Stimulated activated memory B cell treated with anti-CD40 and anti-IgM and Interleukin-4, amounts not matched to agents 10 μg/mL and 1 μg/mL and 100 μg/mL, for 72 hours (primary cell): ENCODE measurements at places on chromosomes 6 and 20.

- H3K4me1 ChIP-seq: peaks cover 52% of the 10 kb centered on the region
- ATAC-seq: no peak
- no peaks in the 10 kb centered on the region for H3K27me3 ChIP-seq
- H3K27ac ChIP-seq: peak overlapping the region; percentile 53
Measured at GRCh38 chr6:16635291-16635809, 125.9 kb downstream of the ATXN1 start.

GRCh38 chr6:125549202-125549884 is 200.1 kb upstream of the HEY2 start:
- H3K27me3 ChIP-seq: peaks cover 5% of the 10 kb centered on the region
- H3K4me1 ChIP-seq: no peaks in the 10 kb centered on the region
- H3K4me3 ChIP-seq: no peak overlapping the region
- no peaks in the 10 kb centered on the region for H3K36me3 ChIP-seq
- H3K27ac ChIP-seq: no peak overlapping the region

GRCh38 chr6:132322398-132322797 is 78.9 kb downstream of the MOXD1 start:
- H3K27ac ChIP-seq: no peak overlapping the region
- no peaks in the 10 kb centered on the region for H3K27me3 ChIP-seq
- ATAC-seq: no peak
- peaks cover 5% of the 10 kb centered on the region for H3K36me3 ChIP-seq
- peaks cover 8% of the 10 kb centered on the region for H3K4me1 ChIP-seq

DNA sequence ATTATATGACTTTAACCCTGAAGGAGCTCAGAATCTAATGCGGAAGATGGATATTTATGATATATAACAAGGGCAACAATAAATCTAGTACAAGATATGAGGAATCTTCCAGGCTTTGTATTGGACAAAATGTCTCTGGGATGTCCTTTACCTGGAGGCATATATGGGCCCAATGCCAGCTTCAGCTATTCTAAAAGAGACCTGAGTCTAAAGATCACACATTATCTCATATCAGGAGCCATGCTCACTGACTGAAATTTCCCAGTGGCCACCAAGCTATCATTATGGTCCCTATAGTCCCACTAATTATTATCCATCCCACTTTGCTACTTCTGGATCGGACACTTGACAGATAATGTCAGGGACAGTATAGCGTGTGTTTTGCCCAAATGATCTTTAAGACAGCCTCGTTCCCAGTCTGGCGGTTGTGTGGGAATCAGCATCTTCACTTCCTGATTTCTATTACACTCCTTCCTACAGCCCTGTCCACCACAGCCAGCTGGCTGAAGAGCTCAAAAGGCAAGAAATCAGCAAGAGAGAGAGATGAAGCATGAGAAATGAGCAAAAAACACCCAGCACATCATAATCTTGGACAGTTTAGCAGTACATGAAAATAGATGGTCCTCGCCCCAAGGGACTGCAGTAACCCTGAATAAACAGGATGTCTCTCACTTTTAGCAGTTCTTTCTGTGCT is 34.9 kb downstream of the KLHL31 start:
- H3K4me3 ChIP-seq: peak overlapping the region; percentile 5
- no peaks in the 10 kb centered on the region for H3K36me3 ChIP-seq
- H3K27ac ChIP-seq: peak overlapping the region; percentile 25
- H3K27me3 ChIP-seq: no peaks in the 10 kb centered on the region
- peaks cover 28% of the 10 kb centered on the region for H3K4me1 ChIP-seq

- no peak overlapping the region for H3K4me3 ChIP-seq
- peaks cover 62% of the 10 kb centered on the region for H3K4me1 ChIP-seq
- peak overlapping the region; percentile 69 for H3K27ac ChIP-seq
- H3K36me3 ChIP-seq: peaks cover 18% of the 10 kb centered on the region
Measured at GRCh38 chr20:49165611-49166010, 22.5 kb downstream of the STAU1 start.

DNA sequence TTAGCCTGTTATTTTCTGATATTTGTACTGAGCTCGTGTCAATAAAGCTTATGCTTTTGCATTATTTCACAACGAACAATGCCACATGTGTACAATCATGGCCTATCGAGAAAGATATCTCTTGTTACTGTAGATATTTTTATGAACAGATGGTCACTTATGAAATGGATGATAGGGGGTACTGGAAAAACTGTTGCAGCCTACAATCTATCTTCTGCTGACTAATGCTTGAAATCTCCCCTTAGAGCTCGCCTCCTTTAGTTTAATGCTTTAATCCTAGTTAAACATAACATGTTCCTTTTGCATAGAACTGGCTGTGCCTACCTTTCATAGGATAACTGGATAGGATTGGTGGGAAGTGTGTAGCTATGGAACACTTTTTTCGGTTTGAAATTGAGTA is 296.2 kb downstream of the FARS2 start:
- H3K4me3 ChIP-seq: no peak overlapping the region
- no peak overlapping the region for H3K27ac ChIP-seq
- no peaks in the 10 kb centered on the region for H3K27me3 ChIP-seq
- no peak for ATAC-seq
- H3K4me1 ChIP-seq: peaks cover 7% of the 10 kb centered on the region
- H3K36me3 ChIP-seq: peaks cover 38% of the 10 kb centered on the region

DNA sequence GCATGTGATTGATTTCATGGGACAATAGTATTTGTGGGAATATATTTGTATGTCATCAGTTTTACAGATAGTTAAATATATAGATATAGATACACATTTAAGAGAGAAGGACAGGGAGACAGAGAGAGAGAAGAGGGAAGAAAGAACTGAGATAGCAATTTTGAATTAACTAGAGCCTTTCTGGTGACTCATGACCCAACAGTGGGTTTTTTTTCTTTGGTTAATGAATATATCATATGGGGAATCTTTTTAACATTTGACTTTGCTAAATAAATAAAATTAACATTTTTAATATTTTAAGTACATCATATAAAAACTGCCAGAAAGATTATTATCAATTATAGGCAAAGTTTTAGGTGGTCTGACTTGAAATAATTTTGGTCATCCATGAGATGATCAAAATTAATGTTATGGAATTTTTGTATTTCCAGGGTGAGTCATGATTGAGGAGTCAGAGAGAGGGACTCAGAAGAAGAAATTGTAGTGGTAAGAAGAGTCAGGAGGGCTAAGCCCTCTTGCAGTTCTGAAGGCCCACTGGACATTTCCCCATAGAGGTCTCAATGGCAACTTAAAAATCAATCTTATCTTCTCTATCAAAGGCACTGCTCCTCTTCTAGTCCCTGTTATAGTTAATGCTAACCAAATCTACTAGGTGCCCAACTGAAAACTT is 508.1 kb upstream of the MAP3K7 start:
- no peaks in the 10 kb centered on the region for H3K27me3 ChIP-seq
- ATAC-seq: no peak
- H3K4me1 ChIP-seq: no peaks in the 10 kb centered on the region
- no peak overlapping the region for H3K4me3 ChIP-seq
- H3K27ac ChIP-seq: no peak overlapping the region

DNA sequence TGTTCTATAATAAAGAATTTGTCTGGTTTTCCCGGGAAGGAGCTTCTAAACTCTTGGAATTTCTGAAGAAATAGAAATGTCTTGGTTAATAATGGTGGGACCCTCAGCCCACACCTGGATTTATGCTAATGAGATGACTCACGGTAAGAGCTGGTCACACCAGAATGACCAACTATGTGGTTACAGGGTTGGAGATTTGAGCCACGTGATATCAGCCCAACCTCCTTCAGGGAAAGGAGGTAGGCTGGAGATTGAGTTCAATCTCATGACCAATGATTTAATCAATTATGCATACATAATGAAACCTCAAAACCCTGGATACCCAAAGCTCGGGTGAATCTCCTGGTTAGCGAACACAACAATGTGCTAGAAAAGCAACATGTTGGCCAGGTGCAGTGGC is 22.1 kb upstream of the CDKN1A start:
- no peak overlapping the region for H3K4me3 ChIP-seq
- peaks cover 8% of the 10 kb centered on the region for H3K4me1 ChIP-seq
- H3K27ac ChIP-seq: no peak overlapping the region
- peaks cover 10% of the 10 kb centered on the region for H3K27me3 ChIP-seq

DNA sequence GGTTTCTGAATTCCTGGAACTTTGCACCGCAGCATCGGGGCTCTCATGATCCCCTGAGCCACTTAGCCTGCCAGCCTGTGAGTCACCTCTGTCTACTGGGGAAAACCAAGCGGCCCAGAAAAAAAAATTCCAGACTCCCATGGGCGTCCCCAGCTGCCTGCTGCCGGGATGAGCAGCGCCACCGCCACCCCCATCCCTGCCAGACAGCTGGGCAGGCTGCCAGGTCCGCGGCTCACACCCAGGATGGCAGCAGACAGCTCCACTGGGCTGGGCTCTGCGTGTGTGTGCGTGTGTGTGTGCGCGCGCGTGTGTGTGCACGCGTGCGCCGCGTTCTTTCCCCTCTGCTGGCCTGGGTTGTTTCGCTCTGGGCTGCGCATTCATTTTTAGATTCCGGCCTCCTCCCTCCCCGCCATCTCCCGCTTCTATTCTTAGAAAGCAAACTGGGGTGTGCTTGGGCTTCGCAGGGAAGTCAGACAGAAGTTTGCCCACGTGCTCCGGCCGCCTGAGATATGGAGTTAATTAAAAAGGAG is 38.9 kb upstream of the PMEPA1 start:
- peaks cover 23% of the 10 kb centered on the region for H3K4me1 ChIP-seq
- H3K27me3 ChIP-seq: peaks cover 55% of the 10 kb centered on the region
- no peaks in the 10 kb centered on the region for H3K36me3 ChIP-seq
- H3K4me3 ChIP-seq: peak overlapping the region; percentile 58
- H3K27ac ChIP-seq: peak overlapping the region; percentile 83

- no peaks in the 10 kb centered on the region for H3K27me3 ChIP-seq
- H3K4me3 ChIP-seq: no peak overlapping the region
- peaks cover 38% of the 10 kb centered on the region for H3K4me1 ChIP-seq
- H3K27ac ChIP-seq: no peak overlapping the region
- no peak for ATAC-seq
Measured at GRCh38 chr6:135852746-135853145, 1.2 kb downstream of the PDE7B start.
